ENCODE measurements at places on chromosomes 5 and 9.

GRCh38 chr5:131672776-131673175, 37.7 kb upstream of the RAPGEF6 start:
- DNase-seq = no peak

DNA sequence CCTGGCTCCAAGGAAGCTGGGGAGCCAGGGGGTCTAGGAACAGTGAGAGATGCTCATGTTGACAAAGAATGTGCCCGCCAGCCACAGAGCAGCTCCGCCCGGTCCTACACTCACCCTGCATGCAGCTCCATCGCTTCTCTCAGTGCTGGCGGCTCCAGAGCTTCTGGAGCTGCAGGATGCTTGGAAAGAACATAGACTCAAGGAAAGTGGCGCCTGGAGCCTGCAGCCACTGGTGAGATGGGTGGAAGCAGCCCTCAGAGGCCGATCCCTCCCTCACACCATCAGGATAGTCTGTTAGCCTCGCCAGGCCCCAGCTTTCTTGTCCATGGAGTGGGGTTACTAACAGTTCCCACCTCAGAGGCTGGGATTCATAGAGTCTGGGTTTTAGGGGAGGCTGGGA, 26.4 kb upstream of the SLC6A19 start:
- DNase-seq = no peak

- DNase-seq = no peak
These were observed 152.6 kb downstream of the MED27 start for GRCh38 chr9:131927091-131927490.

DNA sequence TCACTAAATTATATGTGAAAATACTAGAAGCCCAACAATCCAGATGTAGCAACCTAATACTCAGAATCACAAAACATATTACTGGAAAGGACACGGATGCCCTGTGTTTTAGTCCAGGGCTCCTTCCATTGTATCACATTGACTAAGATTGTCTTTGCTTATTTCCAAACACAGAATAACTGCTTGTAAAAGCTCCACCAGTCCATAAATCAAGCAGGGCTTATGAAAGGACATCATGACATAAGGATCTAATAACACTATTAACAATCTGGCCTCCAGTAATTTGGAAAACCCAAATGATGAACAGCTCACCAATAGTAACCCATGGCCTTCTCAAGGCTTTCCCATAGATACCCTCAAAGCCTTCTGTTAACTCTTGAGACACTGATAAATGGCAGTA, 39.8 kb downstream of the WDR41 start:
- DNase-seq = no peak

- DNase-seq = peak; percentile 85
These were observed at the start of gene JADE2 for GRCh38 chr5:134524826-134525682. TSS of gene JADE2 (plus strand) at chr5:134525670. CDS start at chr5:134535858, 10,188 bp downstream.

- DNase-seq = no peak
These were observed 524.9 kb downstream of the SEMA5A start for GRCh38 chr5:9020996-9021395.

DNA sequence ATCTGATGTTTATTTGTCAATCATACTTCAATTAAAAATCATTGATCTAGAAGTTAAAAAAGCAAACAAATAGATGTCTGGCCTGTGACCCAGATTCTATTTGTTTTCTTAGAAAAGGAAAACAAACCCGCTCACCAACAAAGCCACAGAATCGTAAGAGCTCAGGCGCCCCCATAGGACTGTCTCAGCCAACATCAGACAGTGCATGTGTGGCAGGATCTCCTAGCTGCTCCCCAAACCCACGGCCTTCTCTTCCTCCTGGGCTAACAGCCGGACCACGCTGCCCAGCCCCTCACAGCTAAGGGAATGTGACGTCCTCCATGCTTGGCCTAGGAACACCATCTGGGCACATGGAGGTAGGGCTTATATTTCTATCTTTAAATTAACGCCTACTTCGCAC, 19.4 kb downstream of the OR2Y1 start:
- no peak for DNase-seq
